Heart left ventricle (tissue), 16 donors: ENCODE measurements at places on chromosomes 12 and 14.
A peak's percentile ranks its signal among the peaks of the same experiment; 100 is the strongest.

GRCh38 chr14:71529848-71530247 lies 402.4 kb upstream of the RGS6 start:
- DNase-seq: no peak

- DNase-seq: no peak
Observed at GRCh38 chr12:129903092-129903945, 506 bp downstream of the TMEM132D start.

DNA sequence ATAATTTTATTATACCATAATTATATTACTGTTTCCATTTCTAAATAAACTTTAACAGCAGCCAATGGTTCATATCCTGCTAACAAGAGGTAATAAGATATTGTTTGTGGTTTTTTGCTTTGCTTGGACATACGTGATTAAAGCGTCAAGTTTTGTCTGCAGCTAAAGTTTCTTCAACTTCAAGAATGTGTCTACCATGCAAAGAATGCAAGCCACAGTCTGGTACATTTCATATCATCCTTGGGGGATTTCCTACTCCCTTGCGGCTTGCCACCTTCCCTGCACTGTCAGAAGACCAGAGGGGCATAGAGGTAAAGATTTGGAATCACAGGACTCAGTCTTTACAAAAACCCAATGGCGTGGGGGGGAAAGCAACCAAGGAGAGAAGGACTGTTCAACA lies 125.2 kb downstream of the MED13L start:
- no peak for DNase-seq

- no peak for DNase-seq
Observed at GRCh38 chr12:87511371-87511770, 517.8 kb downstream of the C12orf50 start.

DNA sequence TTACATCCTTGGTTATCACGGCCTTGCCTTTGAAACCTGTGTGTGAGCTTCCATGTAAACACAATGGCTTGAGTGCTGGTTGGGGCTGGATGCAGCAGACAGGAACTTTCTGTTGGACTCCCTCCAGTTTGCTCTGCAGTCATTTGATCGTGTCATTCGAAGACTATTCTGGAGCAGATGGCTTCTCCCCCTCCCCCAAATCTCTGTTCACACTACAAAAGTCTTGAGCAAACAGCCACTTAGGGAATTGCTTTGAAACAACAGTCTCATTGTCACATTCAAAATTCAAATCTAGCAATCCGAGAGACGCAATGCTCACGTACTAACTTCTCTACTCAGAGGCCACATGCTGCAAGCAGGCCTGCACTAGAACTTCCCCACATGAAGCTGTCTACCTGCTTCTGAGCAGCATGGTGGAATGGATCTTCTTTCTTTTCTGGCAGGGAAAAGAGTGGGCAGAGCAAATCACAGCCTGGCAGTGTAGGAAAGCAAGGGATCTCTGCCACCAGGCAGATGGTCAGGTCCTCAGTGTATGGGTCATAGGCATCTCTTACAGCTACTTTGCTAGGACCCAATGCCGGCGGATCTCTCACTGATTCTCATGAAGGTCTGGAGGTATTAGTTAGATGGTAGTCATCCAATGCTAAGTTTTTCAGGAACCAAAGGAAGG lies 214.2 kb downstream of the PPM1H start:
- DNase-seq: peak; percentile 46

DNA sequence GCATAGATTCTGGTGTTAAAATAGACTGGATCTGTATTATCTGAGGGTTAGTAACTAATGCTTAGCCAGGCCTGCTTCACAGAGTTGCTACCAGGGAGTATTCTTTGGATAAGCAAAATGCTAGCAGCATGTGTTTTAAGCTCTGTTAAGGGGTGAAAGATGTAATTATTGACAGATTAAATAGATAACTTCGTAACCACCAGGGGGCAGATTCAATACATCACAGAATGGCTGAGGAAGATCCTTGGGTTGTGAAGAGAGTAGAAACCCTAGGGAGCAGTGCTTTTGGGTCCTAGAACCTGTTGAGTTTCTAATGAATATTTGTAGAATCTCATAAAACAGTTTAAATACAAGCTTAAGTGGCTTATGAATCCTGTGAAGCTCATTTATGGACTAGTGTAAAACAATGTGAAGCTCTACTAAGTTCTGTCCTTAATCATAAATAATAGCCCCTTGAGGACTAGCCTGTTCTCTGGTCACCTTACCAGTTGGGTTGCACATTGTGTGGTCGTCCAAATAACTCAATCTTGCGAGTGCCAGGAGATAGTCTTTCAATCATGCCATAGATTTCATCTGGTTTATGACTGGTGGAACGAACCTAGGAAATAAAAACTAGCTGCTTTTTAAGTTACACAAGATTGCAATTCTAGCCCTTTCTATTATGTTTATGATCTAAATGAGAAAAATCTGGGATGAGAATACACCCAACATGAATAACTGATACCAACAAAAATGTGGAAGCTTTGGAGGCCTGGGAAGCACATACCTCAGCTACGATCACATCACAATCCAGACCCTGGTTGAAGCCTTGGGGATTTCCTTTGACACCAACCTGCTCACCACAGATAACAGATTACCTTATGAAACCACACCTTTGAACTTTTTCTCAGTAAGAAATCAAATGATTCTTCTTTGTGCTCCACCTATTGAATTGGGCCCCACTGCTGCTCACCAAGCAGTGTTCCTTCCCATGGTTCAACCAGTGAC lies 12.3 kb downstream of the METTL3 start:
- no peak for DNase-seq

DNA sequence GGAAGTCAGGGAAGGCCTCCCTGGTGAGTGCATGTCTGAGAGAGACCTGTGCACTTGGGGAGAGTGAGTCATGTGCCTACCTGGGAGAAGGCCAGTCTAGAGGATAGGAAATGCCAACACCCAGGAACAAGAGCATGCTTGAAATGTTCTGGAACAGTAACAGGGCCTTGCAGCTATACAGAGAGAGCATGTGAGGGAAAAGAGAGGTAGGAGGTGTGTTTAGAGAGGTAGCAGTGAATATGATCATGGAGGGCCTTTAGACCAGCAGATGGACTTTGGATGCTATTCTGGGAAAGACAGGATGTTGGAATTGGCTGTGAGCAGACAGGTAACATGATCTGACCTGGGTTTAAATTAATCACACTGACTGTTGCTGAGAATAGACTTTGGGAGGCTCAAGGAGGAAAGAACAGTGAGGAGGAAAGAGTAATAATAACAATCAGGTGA lies 1143.6 kb downstream of the FLRT2 start:
- DNase-seq: no peak

- no peak for DNase-seq
Observed at GRCh38 chr14:28765831-28766468, 637 bp upstream of the FOXG1 start.

GRCh38 chr12:2180737-2181082 lies 127.9 kb downstream of the CACNA1C start:
- peak; percentile 60 for DNase-seq

- no peak for DNase-seq
Observed at GRCh38 chr12:1130571-1130970, 139.5 kb downstream of the ERC1 start.

DNA sequence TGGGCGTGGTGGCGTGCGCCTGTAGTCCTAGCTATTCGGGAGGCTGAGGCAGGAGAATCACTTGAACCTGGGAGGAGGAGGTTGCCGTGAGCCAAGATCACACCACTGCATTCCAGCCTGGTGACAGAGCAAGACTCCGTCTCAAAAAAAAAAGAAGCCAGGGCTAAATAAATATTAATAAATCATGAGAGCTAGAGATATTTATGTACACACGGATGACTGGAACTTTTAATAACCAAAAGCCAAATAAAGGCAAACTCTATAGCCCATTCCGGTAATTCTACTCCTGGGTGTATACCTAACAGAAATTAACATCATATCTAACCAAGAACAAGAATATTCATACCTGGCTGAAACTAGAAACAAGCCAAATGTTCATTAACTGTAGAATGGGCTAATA lies 7.7 kb upstream of the TRAFD1 start:
- DNase-seq: no peak

DNA sequence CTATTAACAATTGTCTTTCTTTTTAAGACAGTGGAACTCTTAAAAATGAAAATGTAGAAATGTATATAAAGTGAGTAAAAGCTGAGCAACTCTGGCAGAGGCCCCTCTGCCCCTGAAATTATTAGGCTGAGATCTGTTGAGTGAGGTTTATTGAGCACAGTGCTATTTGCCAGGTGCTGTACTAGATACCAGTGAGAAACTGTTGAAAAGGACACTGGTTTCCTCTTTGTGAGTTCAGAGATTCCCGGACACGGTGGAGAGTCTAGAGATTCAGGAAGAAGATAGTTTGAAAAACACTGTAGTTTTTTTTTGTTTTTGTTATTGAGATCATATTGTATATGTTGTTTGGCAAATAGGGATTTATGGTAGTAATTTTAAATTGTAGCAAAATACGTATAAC lies 11.2 kb downstream of the ACVR1B start:
- DNase-seq: no peak

DNA sequence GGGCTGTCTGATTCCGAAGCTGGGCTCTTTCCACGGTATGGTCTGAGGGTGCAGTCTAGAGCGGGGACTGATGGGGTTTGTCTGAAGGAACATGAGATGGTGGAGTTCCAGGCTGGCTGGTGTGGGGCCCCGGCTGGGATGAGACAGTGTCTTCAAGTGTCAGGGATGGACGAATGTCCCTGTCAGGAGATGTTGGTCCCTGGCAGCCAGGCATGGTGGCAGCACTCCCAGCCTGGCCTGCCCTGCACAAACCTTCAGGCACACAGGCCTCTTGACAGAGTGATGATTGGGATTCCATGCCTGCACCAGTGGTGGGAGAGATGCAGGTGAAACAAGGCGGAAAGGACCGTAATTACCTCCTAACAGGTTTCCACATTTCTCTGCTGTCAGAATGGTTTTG lies 221.9 kb downstream of the CACNA1C start:
- DNase-seq: no peak

- no peak for DNase-seq
Observed at GRCh38 chr14:59897757-59898383, 22.1 kb upstream of the LRRC9 start.

- peak; percentile 63 for DNase-seq
Observed at GRCh38 chr14:96037891-96038557, 1.1 kb upstream of the C14orf132 start.

DNA sequence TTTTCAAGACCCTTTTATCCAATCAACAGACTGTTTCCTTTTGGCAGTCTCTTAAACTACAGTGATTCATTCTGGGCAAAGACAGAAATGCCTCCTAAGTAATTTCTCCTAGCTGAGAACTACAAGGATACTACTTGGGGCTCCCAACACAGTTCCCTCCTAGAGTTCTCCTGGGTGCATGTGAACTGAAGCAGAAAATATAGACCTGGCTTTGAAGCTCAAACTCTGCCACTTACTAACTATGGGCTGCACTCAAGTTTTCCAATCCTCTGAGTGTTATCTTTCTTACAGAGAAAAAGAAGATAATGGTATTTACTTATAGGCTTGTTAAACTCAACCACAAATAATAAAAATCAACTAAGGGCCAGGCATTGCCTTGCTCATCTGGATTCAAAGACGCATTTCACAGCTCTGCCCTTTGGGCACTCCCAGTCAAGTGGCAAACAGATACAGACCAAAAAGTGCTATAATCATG lies 97.6 kb downstream of the EFCAB11 start:
- DNase-seq: no peak

- no peak for DNase-seq
Observed at GRCh38 chr12:126727218-126728075, 1539.5 kb upstream of the TMEM132C start.

GRCh38 chr12:27905285-27906126 lies 67.0 kb downstream of the PTHLH start:
- no peak for DNase-seq

DNA sequence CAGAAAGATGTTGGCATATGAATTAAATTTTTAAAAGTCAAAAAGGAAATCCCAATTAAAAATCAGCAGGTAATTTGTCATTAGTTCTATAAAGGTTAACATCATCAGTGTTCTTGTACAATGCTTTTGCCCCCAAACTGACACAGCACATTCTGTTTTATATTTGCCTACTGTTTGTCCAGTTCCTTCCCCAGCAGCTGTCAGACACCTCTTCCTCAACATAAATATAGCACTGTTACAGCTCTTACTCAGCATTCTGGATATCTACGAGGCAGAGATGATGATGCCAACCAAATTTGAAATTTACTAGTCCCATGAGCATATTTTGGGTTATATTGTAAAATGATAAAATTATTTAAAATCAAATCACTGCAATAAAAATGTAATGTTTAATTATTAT lies 124.6 kb downstream of the SINHCAF start:
- DNase-seq: no peak

GRCh38 chr14:105061428-105062047 lies 3.7 kb downstream of the GPR132 start:
- DNase-seq: peak; percentile 84

GRCh38 chr14:78633752-78634151 lies 463.6 kb downstream of the NRXN3 start:
- no peak for DNase-seq

DNA sequence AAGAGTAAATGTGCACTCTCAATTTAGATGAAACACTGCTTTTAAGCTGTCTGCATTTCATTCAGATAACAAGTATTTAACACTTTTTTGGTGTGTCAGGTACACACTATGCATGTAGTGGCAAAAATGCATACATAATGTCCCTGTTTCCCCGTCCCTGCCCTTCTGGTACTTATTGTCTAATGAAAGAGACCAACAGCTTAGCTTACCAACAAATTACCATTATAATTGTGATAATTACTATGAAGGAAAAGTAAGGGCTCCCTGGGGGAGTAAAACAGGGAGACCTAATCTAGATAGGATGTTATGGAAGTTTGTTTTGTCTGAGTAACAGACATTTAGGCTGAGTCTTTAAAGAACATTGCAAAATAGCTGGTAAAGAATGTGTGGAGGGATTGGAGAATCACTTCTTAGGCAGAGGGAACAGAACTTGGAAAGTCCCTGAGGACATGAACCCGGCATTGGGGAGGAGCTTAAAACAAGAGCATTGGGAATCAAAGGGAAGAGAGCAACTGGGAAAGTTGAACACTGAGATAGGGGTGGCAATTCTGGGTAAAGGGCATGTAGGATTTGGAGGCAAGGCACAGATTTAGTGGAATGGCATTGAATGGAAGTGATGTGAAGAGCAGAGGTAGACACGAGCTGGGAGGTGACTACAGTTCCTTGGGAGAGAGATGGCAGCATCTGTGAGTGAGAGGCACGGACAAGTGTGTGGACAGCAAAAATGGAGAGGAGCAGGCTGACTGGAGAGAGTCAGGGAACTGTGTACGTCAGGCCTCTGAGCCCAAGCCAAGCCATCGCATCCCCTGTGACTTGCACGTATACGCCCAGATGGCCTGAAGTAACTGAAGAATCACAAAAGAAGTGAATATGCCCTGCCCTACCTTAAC lies 181.6 kb downstream of the GRIP1 start:
- DNase-seq: no peak

DNA sequence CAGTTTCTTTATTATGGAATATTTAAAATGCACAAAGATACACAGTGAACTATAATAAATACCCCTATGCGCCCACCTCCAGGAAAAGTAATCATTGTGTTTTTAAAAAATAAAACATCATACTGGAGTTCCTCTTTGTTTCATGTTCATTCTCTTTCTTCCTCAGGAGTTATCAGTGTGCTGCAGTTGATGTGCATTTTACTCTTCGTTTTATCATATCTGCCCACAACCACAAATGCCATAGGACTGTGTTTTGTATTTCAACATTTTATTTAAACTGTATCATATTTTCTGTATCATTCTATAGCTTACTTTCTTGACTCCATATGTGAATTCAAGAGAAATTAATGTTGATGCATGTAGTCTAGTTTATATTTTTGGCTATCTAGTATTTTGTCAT lies 53.9 kb downstream of the TSHR start:
- DNase-seq: no peak

- no peak for DNase-seq
Observed at GRCh38 chr14:94424371-94424770, 28.2 kb downstream of the SERPINA11 start.
